ENCODE measurements at places on chromosomes 4 and X.

GRCh38 chr4:81852031-81852715 lies 380.5 kb upstream of the RASGEF1B start:
- no peak for DNase-seq

- peak; percentile 47 for DNase-seq
Measured at GRCh38 chrX:152865232-152865920, 32.5 kb upstream of the ZNF185 start.

GRCh38 chr4:121397941-121398601 lies 17.3 kb upstream of the QRFPR start:
- DNase-seq: no peak

- no peak for DNase-seq
Measured at GRCh38 chrX:115940888-115941332, 229.6 kb upstream of the AGTR2 start.

- DNase-seq: peak; percentile 55
Measured at GRCh38 chr4:99945718-99946355, 581 bp downstream of the DNAJB14 start.

DNA sequence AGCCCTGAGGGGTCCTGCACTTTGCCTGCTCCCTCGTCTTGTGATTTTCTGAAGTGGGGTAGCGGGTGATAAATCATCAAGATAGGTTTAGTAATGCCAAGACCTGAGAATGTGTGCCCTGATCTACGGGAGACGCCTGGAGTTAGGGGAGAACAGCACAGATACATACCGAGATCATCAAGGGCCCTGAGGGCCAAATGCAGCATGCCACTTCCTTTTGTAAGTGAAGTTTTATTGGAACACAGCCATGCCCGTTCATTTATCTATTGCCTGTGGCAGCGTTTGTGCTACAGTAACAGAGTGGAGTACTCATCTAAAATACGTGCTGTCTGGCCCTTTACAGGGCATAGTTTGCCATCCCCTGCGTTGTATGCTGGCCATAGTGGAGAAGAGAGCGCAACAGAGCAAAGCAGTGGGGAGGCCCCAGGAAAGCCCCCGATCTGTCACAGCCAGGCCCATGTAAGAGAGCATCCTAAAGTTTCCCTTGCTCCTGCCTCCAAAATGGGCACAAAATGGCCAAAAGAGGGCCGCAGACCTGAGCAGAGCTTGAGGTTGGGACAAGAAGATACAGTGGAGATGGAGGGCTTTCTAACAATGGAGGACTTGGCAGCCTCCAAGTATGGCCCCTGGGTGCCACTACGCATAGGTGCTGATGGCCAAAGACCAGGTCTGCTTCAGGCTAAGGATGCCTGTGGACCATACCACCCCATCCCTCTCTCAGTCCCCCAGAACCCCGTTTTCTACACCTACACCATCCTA lies 167.0 kb downstream of the SMIM20 start:
- DNase-seq: no peak

- DNase-seq: no peak
Measured at GRCh38 chrX:132676102-132676501, 187.3 kb upstream of the MBNL3 start.

DNA sequence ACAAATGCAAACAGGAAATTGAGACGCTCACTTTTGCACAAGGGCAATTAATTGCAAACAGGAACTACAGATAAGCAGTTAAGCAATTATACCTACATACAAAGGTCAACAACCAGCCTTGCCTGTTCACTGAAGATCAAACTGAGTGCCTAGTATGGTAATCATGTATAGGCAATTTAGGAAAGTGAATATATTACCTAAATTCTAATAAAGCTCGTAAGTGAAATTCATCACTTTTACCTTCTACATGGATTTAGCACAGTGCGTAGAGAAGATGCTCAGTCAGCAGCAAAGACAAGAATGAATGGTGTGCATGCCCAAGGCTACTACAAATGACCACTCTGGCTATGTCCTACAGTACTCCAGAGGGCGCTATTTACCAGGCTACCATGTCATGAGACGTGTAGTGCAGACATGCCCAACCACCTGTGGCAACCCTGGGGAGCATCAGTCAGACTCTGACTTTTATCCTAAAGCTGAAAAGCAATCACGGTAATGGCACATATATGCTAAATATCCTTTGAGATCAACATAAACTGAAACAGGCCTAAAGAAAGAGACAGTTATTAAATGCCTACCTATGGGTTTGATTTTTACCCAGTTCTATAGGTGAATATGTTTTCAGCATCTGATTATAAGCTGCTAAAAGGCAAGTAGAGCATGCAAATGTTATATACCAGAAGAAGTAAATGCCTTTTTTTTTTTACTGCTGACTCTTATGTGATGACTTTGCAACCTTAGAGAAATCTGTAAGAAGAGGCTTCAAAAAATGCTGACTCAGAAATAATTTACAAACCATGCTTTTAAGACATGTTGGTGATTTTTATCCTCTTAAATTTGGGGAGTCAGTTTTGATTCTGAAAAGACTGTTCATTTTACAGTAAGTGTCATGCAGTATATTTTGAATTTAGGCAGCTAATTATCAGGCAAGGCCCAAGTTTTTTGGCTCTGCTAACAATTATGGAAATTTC lies 178.0 kb downstream of the PPP3CA start:
- peak; percentile 42 for DNase-seq

DNA sequence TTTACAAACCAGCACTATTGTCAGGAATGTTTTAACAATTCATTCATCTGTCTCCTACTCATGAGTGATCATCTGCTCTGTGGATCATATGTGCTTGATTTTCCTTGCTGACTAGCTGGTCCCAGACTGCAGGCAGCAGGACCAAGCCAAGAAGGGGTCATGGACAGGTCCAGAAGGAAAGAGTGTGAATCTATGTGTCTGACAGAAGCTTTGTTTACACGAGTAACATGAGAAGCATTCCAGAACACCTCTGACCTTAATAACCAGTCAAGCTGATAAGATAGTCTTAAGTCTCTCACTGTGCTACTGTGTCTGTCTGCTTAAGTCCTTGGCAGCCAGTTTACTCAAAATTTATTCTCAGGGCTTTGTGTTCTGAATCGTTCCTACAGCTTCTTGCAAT lies 39.0 kb downstream of the GUCY1A1 start:
- DNase-seq: no peak

GRCh38 chrX:136588036-136588435 lies 56.0 kb downstream of the VGLL1 start:
- no peak for DNase-seq

DNA sequence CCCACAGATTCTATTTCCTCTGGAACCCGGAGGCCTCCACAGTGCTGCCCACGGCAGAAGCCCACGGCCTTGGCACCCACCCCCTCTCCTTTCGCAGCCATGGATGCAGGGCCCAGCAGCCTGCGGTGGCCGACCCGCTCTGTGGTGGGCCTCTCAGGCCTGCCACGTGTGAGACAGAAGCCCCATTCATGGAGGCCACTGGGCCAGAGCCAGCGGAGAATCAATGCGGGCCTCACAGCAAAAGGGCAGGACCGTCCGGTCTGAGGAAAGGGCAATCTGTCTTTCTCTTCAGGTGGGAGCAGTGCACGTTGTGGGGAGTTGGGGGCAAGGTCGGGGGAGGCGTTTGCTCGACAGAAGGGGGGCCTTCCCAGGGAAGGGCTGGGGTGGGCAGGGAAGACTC lies 8.4 kb upstream of the HAUS7 start:
- DNase-seq: no peak

DNA sequence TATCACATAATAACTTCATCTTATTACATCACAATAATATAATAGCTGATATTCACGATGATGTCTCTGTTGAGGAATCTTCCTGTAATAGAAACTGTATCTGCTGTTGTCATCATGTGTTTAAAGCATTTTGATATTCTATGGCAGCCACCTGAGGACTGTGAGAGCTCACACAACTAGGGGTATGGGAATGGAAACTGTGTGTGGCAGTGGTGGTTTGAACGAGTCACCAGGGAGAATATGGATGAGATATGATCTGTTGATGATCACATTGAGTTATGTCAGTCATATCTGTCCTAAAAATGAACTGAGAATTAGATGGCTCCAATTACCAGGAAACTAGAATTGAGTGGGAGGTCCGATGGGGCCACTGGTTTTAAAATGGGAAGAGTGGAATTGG lies 169.6 kb downstream of the MID1IP1 start:
- DNase-seq: no peak

DNA sequence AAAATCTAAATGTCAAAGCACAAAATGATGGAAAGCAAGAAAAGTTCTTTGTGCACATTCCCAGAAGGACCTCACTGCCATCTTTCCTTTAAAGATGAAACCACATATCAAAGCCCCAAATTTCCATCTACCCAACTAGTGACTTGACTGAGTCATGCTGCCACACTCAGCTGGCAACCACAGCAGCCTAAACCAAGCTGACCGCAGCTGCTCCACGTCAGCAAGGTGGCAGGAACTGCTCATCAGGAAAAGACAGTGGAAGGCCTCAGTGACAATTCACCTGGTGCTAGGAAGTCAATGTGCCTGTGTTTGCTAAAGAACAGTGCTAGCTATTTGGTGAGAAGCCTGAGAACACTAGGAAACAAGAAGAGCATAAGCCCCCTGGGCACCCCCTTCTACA lies 26.1 kb downstream of the ACOX3 start:
- DNase-seq: no peak

- DNase-seq: no peak
Measured at GRCh38 chr4:91025241-91026148, 898.3 kb downstream of the CCSER1 start.

DNA sequence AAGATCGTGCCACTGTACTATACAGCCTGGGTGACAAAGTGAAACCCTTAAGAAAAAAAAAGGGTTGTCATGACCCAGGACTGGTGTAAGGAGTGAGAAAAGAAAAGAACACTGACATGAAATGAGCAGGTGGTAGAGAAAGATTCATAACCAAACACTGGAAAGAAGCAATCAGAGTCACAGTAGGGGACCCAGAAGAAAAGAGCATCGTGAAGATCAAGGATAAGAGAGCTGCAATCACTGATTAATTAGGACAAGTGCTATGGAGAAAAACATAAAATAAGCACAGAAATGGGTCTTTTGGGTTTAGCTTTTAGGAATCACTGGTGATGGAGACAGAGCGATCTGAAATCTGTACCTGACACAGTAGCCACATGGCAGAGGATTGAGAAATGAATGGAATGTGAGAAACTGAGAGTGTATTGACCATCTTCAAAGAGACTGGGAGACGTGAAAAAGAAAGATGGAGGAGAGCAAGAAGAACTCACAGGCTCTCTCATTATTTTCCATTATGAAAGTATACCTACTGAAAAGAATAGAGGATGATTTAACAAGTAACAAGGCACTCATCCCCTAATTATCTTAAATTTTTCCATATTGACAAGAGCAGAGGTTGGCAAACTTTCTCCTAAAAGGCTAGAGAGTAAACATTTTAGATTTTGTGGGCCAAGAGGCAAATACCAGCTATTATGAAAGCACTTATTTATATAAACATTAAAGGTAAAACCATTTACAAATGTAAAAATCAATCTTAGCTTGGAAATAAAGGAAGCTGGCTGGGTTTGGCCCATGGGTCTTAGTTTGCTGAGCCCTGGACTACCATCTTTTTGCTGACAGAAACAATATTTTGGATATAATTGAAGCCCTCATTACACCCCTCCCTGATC lies 7.3 kb downstream of the TMEM154 start:
- DNase-seq: no peak

- no peak for DNase-seq
Measured at GRCh38 chr4:83858131-83858530, 322.2 kb downstream of the GPAT3 start.

DNA sequence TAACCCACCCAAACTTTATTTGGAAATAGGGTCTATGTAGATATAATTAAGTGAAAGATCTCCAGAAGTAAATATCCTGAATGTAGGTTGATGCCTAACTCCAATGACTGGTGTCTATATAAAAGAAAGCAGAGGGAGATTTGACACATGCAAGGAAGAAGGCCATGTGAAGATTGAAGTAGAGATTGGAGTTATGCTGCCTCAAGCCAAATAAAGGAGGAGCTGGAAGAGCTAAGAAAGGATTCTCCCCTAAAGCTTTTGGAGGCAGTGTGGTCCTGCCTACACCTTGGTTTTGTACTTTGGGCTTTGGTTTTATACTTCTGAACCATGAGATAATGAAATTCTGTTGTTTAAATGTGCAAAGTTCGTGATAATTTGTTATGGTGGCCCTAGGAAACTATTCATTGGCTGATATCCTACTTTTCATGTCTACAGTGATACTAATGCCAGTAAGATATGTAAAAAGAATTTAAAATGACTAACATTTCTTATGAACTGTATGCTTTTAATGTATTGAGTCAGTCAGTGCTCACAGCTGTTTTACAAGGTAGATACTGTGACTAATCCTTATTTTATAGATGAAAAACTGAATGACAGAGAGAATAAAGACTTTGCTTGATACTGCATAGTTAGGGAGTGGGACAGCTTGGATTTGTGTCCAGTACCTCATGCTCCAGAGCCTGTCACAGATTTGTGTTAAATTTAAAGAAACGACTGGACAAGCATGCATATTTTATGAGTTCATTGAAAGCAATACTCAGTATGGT lies 5.9 kb upstream of the RAB40AL start:
- no peak for DNase-seq

- no peak for DNase-seq
Measured at GRCh38 chr4:84279678-84280077, 219.4 kb downstream of the NKX6-1 start.

- no peak for DNase-seq
Measured at GRCh38 chrX:45295259-45295986, 94.7 kb upstream of the DIPK2B start.

- no peak for DNase-seq
Measured at GRCh38 chrX:22122510-22122909, 90.4 kb downstream of the PHEX start.

GRCh38 chrX:14508025-14508690 lies 21.2 kb upstream of the GLRA2 start:
- no peak for DNase-seq

DNA sequence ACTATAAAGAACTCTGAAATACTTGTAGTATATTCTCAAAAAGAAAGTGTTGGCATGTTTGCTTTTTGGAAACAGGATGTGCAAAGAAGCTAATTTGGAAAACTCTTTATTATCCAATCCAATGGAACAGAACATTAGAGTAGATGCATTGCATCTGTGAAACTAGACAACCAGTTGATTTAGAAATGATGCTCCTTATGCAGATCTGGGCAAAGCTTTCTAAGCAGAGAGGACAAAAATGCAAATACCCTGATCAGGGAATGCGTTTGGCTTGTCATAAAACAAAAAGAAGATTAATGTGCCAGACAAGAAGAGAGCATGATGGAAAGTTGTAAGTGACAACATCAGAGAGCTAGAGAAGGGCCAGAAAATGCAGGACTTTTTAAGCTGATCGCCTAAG lies 142.3 kb downstream of the RCHY1 start:
- no peak for DNase-seq

DNA sequence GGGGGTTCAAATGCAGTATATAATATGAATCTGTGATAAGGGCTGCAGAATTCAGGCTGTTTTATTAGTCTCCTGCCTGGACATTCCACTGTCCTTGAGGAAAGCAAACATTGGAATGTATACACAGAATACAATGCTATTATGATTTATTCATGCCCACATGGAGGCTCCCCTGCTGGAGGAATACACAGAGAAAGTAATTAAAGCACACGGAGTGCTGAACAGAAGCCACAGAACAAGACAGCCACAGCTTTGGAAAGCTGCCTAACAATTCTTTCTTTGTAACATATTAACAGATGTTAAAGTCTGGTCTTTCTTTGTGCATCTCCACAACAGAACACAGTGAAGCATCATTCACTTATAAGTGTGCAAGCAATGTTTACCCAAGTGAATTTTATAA lies 155.8 kb downstream of the ARAP2 start:
- no peak for DNase-seq

- no peak for DNase-seq
Measured at GRCh38 chr4:107058828-107059227, 22.7 kb upstream of the DKK2 start.

- no peak for DNase-seq
Measured at GRCh38 chrX:27883468-27884092, 75.8 kb downstream of the MAGEB10 start.

- DNase-seq: no peak
Measured at GRCh38 chr4:167893531-167893930, 198.8 kb upstream of the ANXA10 start.
